ENCODE measurements at places on chromosomes 7 and 10.

GRCh38 chr10:110002801-110003523 lies 4.8 kb upstream of the ADD3 start:
- no peak for DNase-seq

GRCh38 chr10:30502266-30503060 lies 68.5 kb downstream of the MAP3K8 start:
- DNase-seq: no peak

DNA sequence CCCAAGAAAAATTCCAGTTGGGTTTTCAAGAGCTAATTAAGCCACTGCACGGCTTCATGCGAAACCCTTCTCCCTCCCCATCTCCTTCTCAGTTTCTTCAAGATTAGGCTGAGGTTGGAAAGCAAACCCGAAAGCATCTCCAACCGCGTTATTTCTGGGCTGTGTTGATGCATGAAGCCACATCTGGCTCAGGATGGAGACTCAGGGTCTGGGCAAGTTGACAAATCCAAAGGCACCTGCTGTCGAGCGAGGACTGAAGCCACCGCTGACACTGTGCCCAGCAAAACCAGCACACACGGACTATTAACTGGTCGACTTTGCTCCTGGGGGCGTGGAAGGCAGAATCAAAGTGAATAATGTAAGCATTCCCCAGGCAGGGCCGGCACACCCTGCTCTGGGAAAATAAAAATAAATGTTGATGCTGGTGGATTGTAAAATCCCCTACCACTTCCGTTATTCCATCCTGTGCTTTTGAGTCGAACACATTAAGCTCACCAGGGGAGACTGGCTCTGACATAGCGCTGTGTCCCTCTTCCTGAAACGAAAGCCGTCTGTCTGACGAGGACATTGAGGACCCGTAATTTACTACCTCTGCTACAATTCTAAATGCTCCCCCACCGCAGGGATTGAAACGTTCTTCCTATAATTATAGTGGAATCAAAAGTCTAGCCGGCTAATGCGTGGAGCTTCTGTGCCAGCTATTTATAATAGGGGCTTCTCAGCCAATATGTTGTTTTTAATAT lies 269.8 kb downstream of the ADARB2 start:
- DNase-seq: no peak

DNA sequence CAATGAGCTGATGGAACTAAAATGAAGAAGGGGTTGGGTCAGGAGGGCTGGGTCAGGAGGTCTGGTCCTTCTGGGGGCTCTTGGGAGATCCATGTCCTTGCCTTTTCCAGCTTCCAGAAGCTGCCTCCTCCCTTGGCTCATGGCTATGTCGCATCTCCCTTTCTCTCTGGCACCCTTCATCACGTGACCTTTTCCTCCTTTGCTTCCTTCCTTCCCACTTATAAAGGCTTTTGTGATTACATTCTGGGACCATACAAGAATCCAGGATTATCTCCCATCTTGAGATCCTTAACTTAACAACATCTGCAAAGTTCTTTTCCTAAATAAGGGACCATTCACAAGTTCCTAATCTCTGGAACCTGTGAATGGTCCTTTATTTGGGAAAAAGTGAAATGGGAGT lies 290.2 kb downstream of the GALNT17 start:
- DNase-seq: no peak

- no peak for DNase-seq
These were observed 25.0 kb downstream of the LHPP start for GRCh38 chr10:124486635-124487034.

- DNase-seq: no peak
These were observed 72.2 kb downstream of the CH25H start for GRCh38 chr10:89134963-89135362.

- DNase-seq: no peak
These were observed 35.2 kb downstream of the STK17A start for GRCh38 chr7:43618073-43618472.

GRCh38 chr7:1677206-1678080 lies 7.4 kb downstream of the ELFN1 start:
- no peak for DNase-seq

DNA sequence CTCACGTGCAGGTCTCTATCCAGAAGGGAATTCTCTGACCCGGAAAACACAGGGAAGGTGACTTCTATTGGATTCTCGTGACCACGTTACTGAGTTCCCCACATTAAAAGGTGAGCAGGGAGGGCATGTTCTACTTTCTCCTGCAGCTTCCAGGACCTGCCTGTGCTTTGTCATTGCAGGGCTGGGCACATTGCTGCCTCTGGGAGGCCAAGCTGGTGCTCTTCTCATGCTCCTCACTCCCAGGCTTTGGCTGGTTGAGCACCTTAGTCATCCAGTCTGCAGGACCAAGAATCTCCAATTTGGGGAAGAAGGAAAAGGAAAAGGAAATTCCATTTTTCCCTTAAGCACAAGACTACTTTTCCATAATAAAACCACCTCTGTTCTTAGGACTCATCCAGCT lies 86.5 kb upstream of the TMEM72 start:
- no peak for DNase-seq

GRCh38 chr10:51147644-51148399 lies 73.5 kb downstream of the PRKG1 start:
- no peak for DNase-seq
